EL (cell line): ENCODE measurements at places on chromosomes 2 and 18.

DNA sequence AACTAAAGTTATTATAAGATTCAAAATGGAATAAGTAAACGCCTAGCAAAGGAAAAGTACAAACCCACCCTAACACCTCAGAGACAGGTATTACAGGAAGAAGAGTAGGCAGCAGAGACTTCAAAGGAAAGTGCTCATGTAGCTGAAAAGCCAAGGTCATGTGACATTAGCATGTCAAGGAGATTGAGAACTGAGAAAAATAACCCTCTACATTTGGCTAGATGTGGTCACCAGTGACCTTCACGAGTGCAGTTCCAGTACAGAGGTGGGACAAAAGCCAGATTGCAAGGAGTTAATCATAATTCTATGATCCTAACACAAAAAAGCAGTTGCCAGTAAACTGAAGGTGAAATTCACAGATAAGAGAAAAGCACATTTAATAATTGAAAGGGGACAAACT lies 252.7 kb downstream of the ZEB2 start:
- DNase-seq: no peak

DNA sequence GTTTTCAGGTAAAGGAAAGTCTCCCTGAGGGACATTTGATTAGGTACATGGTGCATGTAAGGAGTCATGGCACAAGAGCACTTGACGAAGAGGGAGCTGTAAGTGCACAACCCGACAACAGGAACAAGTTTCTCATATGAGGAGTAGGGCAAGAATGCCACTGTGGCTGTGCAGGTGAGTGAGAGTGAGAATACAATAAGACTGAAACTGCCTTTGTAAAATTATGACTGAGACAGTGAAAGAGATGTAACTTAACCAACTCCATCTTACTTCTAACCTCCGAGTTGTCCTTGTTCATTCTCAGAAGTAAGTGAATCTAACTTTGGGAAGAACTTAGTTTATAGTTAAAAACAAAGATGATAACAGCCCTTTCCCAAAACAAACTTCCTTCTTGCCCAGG lies 1025.8 kb upstream of the CNTNAP5 start:
- DNase-seq: no peak

- DNase-seq: no peak
Measured at GRCh38 chr2:85396531-85397470, 13.4 kb downstream of the CAPG start.

DNA sequence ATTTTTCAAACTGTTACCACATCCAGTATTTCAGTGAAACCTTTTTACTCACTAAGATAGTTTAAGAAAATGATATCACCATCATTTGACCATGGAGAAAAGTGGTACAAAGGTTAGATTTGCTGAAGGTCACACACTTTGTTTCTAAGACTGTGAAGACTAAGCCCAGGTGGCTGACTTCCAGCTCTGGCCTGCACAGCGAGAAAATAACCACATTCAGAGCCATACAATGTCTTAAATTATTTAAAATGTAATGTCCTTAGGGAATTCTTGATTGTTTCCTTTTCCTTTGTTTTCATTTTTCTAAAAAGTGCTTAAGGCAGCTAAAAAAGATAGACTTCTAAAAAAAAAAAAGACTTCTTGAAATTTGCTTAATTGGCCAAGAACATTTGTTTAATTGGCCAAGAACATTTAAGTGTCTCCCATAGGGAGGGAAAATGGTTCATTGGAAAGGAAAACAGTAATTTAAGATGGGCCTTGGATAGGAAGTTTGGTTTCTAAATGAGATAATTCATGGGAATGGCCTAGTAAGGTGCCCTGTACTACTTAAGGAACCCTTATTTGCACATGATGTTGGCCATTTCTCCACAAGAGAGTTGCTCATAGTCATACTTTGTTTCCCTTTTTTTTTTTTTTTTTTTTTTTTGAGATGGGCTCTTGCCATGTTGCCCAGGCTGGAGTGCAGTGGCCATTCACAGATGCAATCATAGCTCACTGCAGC lies 45.2 kb downstream of the CYP1B1 start:
- no peak for DNase-seq

DNA sequence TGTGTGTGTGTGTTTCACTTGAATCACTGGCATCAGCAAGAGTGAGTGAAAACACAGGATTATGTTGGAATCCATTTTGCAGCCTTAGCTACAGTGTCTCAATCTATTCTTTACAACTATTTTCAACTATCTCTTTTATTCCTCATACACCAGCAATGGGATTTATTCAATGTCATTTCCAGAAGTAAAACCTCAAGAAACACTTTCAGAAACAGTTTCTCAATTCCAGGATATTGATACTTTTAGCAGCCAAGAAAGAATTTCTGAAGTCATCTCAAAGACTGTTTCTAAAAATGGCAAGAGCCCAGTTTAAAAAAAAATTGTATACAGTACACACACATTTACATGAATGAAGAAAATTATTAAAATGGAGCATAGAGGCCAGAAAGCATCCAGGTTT lies 171.6 kb downstream of the FIGN start:
- no peak for DNase-seq

- DNase-seq: peak; percentile 61
Measured at GRCh38 chr2:10303694-10304378, 1.1 kb downstream of the HPCAL1 start.

- no peak for DNase-seq
Measured at GRCh38 chr18:64410685-64411084, 261.8 kb upstream of the LINC00305 start.

DNA sequence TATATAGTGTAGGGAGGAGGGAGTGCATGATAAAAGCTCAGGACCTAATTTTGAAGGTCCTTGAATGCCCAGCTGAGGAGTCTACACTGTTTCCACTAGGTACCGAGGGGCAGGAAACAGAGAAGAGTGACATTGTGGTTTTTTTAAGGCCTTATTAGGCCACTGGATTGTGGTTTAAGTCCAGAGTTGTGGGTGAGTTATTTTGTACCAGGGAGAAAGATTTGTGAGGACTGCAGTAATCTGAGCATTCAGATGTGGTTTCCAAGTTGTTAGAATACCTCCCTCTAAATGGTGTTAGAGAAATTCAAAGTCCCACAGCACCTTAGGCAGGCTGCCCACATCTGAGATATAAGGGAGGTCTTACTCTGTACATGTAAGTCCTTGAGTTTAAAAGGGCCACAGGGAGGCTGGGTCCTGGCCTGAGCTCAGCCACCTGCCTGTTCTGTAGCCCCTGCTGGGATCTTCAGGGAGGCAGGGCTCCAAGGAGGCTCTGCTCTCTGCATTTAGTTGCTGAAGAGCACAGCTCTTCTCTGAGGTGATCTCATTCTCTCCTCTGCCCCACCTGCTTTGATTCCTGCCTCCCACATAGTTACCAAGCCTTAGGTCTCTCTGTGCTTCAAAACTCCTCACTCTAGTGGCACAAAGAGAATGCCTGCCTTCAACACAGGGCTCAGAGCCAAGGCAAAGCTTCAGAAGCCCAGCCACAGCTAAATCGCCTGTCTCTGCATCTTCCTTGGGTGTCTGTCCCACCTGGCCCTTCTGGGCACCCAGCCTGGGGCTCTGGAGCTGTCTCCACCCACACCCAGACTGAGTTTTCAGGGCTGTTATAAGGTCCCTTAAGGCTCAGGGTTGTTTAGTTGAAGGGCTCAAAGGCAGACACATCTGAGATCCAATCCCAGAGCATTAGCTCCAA lies 88.1 kb downstream of the VSNL1 start:
- no peak for DNase-seq

DNA sequence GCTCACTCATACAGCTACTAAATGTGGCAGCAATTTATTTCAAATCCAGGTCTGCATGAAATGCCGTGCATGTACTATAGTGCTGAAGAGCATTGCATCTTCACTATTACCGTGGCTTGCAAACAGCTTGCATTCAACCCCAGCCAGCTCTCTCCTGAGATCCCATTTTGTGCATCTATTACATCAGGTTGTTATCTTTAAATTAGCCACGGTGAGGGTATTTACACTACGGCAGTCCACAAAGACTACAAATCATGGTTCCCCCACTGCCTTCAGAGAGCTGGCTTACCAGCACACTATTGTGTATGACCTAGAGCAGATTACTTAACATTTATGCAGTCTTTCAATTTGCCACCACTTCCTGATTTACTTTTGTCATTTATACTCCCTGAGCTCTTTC lies 621.3 kb upstream of the LRATD1 start:
- no peak for DNase-seq

DNA sequence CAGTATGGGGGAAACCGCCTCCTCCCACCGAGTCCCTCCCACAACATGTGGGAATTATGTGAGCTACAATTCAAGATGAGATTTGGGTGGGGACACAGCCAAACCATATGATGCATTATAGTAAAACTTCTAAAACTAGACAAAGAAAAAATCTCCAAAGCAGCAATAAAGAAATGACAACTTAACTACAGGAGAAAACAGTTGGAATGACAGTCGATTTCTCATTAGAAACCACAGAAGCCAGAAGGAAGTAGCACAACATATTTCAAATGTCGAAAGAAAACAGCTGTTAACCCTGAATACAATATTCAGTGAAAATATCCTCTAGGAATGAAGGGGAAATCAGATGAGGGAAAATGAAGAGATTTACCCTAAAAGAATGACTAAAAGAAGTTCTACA lies 53.5 kb upstream of the TCF4 start:
- DNase-seq: no peak

GRCh38 chr2:58871469-58872142 lies 630.5 kb upstream of the FANCL start:
- no peak for DNase-seq

DNA sequence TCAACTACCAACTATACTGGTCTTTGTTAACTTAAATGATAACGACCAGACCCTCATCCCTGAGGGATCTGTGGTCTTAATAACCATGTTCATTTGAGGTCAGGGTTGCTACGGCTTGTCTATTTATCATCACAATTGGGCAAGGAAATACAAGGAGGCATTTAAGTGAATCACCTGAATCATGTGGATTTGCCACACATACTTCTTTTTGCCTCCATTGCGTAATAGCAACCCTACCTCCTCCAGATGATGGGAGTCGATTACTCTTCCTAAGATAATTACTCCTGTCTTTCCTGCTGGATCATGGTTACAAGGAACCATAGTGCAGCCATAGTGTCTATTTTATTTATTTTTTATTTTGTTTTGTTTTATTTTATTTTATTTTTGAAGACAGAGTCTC lies 42.2 kb downstream of the TAF4B start:
- DNase-seq: no peak

- no peak for DNase-seq
Measured at GRCh38 chr2:49164729-49165128, 10.4 kb upstream of the FSHR start.

GRCh38 chr2:120346026-120346666 lies at the start of gene INHBB:
INHBB (plus strand) TSS chr2:120346136; CDS start chr2:120346189, 53 bp downstream.
- DNase-seq: peak; percentile 19

GRCh38 chr2:241003369-241003768 lies 5.0 kb downstream of the SNED1 start:
- no peak for DNase-seq

GRCh38 chr2:10518470-10519393 lies 70.6 kb upstream of the ODC1 start:
- no peak for DNase-seq

DNA sequence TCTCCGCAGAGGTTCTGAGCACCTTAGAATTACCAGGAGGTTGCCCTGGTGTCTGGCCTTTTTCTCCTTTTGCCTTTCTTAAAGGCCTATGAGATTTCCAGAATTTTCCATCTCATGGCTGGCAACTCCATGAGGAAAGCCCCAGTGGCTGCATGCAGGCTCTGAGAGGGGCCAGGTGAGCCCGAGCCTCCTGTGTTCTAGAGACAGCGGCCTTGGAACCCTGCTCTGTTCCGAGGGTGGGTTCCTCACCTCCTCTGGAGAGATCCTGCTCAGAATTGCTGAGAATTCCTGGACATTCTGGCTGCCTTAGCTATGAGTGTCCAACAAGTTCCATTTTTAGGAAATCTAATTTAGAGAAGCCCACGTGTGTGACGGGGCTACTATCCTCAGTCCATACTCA lies 35.7 kb upstream of the HPCAL1 start:
- DNase-seq: no peak

- no peak for DNase-seq
Measured at GRCh38 chr2:215745331-215745730, 268.0 kb downstream of the MREG start.

- no peak for DNase-seq
Measured at GRCh38 chr2:237232166-237232565, 146.5 kb downstream of the COPS8 start.

GRCh38 chr2:101788995-101789970 lies 91.8 kb downstream of the MAP4K4 start:
- no peak for DNase-seq

GRCh38 chr2:207008105-207008990 lies 69.0 kb downstream of the CPO start:
- peak; percentile 79 for DNase-seq
